ENCODE measurements at places on chromosomes 2 and 18.

- no peak for DNase-seq
Measured at GRCh38 chr2:161005170-161005569, 155.1 kb upstream of the TANK start.

GRCh38 chr2:66432801-66433694 lies 1.9 kb upstream of the MEIS1 start:
- peak; percentile 52 for DNase-seq

GRCh38 chr2:215727507-215728503 lies 285.5 kb downstream of the MREG start:
- DNase-seq, result no peak

DNA sequence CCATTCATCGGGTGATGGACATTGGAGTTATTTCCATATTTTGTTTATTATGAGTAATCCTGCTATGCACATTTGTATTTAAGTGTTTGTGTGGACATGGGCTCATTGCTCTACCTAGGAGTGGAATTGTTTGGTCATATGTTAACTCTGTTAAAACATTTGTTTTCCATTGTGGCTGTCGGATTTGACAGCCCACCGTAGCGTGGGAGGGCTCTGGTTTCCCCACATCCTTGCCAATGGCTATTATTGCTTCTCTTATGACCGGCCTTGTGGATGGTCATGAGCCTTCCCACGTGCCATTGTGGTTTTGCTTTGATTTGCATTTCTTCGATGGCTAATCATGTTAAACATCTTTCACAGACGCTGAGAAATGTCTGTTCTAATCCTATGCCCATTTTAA lies 92.0 kb downstream of the ZNF236 start:
- no peak for DNase-seq

DNA sequence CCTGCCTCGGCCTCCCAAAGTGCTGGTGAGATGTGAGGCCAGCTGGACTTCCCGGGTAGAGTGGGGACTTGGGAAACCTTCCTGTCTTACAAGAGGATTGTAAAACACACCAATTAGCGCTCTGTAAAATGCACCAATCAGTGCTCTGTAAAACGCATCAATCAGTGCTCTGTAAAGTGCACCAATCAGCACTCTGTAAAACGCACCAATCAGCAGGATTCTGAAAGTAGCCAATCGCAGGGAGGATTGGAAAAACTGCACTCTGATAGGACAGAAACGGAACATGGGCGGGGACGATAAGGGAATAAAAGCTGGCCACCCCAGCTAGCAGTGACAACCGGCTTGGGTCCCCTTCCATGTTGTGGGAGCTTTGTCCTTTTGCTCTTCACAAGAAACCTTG lies 19.0 kb downstream of the RNF125 start:
- DNase-seq, result no peak

DNA sequence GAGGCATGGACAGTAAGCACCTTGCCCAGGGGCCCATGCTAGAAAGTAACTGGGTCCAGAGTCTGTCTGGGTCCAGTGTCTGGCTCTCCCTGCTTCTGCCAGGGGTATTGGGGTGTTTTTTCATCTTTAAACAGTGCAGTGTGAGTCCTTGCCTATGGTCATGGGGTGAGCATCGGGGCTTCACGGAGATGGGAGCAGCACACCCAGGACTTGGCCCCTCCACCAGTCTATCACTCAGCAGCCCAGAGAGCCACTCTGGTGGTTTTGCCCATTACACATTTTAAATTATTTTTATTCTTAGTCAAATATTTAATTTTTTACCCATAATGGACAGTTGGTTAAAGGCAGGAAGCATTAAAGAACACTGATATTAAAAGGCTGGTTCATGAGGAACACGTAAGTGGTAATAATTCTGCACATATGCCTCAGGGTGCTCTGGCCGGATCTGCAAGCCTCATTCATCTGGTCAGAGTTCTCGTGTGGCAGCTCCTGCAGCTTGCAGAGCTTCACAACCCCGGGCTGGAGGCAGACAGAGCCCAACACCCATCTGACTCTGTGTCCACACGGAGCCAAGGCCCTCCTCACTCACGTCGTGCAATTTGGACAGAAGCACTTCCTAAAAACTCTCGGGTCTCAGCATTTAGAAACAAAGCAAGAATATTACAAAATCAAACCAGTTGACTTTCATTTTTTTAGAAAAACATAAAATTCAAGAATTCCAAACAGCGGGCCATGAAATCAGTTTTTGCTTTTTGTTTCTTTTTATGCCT lies 204.1 kb downstream of the CTIF start:
- no peak for DNase-seq

DNA sequence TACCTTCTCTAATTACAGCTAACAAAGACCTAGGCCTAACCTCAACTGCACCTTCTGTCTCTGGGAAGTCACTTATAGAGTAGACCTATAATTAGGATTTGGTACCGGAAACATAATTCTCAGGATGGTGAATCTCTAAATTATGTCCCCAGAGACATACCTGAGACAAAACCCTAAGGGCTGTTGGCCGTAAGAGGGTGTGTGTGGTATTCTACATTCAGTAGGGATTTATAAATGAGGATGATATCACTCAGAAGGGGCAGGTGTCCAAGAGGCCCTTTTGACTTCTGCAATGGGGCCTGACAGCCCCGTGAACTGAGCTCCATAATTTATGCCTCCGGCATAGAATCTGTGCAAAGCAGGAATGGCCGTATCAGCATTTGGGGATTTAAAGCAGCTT lies 13.5 kb upstream of the DARS1 start:
- no peak for DNase-seq

DNA sequence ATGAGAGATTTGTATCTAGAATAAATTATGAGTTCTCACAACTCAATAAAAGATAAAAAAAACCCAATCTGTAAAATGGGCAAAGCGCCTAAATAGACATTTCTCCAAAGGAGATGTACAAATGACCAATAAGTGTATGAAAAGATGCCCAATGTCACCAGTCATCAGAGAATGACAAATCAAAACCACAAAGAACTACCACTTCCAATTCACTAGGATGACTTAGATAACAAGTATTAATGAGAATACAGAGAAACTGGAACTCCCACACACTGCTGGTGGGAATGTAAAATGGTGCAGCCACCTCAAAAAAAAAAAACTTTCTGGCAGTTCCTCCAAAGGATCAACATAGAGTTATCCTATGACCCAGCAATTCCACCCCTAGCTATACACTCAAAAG lies 17.4 kb upstream of the COL6A3 start:
- DNase-seq, result no peak

DNA sequence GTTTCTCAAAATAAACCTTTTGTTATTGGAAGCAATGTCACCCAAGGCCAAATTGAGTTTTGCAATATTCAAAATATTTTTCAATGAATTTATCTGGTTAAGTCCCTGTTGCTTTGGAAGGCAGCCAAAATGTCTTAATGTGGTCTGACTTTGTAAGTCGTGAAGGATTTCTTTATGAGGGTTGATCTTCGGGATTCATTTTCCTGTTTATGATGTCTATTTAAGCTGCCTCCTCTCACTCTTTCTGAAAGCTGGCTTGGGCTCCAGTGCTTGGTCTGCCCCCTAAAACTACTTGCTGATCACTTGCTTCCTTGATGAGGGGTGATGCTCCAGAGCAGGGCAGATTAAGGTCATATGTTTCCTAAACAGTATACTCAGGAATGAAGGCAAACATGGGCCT lies 141.1 kb downstream of the ANTXR1 start:
- DNase-seq, result no peak

GRCh38 chr2:65075605-65076344 lies 19.6 kb downstream of the CEP68 start:
- DNase-seq, result no peak

DNA sequence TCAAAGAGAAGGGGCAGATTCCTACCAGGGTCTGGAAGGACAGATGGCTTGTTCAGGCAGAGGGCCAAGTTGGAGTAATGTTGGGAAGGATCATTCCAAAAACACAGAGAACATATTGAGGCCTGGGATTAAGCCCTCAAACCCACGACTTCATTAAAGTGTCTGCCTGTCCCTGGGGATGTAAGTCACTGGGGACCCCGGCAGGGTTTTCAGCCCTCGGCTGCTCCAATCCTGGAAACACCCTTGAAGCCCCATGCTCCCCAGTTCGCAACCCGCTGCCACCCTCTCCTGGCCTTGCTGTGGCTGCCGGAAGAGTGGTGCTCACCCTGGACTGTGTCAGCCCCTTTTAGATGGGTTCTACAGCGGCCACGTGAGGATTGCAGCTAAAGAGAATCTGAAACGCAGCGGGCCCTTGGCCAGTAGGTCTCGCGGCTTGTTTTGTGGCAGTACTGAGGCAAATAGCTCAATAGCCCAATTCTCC lies 79.9 kb downstream of the EPAS1 start:
- DNase-seq, result no peak

- DNase-seq, result no peak
Measured at GRCh38 chr2:60830991-60831390, 50.4 kb upstream of the REL start.

DNA sequence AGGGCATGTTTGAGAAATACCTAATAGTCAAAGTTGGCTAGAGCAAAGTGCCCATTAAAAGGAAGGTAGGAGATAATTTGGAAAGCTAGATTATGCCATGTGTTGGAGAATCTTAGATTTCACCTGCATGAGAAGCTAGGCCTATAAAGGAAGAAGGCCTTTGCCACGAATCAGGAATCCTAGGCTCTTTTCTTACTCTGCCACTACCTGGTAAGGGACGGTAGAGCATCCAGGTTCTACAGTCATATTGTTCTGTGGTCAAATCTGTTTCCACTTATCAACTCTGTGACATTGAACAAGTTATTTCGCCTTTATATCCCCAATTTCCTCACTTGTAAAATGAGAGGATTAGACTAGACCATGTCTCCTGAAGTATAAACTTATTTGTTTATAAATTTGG lies 3.6 kb upstream of the KCNJ3 start:
- no peak for DNase-seq

GRCh38 chr18:22557168-22557941 lies 139.6 kb upstream of the CTAGE1 start:
- DNase-seq, result no peak

DNA sequence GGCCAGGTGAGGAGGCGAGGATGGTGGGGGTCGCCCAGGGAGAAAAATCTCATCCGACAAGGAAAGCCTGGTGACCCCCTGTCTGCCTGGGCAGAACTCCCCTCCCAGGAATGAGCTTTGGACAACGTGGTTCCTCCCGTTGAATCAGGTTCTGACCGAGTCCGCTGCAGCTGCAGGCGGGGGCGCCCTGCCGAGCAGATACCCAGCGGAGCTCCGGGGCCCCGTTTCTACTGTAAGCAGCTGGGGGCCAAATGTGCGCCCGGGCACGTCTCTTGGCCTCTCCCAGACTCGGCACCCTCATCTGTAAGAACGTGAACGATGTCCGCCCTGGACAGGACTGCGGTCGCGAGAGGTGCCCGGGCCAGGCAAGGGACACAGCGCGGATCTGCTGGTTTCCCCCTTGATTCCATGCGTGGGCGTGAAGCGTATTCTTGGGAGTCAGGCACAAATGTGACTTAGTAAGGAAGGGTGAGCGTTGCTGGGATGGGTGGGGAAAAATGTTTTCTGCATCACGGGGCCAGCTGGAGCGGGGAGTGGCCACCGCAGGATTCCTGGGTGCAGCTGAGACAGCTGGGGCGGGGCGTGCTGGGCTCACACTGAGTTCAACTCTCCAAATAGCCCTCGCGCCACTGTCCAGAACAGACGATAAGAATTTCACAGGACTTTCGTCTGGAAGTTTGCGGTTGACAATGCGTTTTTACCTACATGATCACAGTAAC lies 20.2 kb upstream of the TUBB6 start:
- no peak for DNase-seq

DNA sequence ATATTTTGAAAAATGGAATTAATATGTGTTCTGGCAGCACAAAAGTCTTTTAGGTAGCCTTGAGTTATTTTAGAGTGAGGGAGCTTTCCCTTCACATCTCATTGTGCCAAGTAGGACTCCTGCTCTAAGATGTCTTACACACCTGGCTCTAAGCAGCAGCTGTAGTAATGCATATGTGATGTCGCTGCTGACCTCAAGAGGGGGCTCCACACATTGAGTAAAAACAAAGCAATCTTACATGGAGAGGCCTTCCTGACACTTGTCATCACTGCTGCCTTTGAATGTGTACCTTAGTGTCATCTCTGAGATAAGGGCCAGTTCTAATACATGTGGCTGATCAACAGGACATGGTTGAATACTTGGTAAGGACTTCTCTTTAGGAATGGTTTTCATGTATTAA lies 75.8 kb downstream of the ACTR3 start:
- no peak for DNase-seq

DNA sequence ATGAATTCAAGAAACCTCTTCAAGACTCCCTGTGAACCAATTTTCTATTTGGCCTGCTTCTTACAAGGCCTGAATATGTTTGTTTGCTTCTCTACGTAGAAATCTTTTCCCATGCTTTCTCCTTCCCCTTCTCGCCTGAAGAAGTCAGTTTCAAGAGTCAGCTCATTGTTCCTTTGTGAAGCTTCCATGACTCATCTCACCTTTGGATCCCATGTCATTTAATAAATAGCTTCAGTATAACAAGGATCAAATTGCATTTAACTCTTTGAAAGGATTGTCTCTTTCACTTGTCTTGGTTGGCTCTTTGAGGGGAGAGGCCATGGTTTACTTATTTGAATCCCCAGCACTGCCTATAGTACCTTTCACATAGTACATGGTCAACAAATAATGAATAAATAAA lies 28.4 kb downstream of the CPS1 start:
- DNase-seq, result no peak

GRCh38 chr2:215452725-215453124 lies 16.9 kb upstream of the FN1 start:
- no peak for DNase-seq

DNA sequence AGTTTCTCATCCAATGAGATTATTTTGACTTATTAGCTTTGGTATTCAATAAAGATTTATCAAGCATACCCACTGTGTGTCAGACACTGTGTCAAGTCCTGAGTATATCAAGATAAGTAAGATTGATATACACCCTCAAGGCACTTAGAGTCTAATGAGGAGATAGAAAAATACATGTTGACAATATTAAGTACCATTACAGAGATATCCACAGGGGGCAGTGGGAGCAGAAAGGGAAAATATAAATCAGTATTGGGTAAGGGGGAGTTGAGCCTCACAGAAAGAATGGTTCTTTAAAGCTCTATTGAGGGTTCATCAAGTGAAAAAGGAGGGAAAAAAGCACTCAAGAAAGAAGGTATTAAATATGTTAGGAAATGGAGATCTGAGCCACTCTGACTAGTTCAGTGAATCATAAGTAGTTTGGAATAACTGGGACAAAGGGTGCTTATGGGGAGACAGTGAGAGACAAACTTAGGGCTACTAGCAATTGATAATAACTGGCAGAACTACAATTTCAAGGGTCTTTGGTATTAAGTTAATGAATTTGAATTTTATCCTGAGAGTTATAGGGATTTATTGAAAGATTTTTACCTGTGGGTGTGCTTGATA lies 45.5 kb upstream of the SLC8A1 start:
- no peak for DNase-seq

- no peak for DNase-seq
Measured at GRCh38 chr18:11883153-11883552, 25.0 kb downstream of the MPPE1 start.

DNA sequence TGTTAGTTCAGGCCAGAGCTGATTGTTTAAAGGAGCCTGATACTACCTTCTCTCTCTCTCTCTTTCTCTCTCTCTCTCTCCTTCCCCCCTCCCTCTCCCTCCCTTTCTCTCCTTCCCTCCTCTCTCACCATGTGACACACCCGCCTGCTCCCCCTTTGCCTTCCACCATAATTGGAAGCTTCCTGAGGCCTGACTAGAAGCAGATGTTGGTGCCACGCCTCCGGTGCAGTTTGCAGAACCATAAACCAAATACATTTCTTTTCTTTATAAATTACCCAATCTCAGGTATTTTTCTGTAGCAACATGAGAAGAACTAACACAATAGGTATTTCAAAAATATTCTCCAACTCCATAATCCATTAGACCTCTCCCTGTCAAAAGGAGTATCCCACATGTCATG lies 62.4 kb downstream of the ANKRD62 start:
- DNase-seq, result no peak

GRCh38 chr2:12778369-12778768 lies 61.6 kb downstream of the TRIB2 start:
- no peak for DNase-seq
